ENCODE measurements at places on chromosomes 11 and 22.

DNA sequence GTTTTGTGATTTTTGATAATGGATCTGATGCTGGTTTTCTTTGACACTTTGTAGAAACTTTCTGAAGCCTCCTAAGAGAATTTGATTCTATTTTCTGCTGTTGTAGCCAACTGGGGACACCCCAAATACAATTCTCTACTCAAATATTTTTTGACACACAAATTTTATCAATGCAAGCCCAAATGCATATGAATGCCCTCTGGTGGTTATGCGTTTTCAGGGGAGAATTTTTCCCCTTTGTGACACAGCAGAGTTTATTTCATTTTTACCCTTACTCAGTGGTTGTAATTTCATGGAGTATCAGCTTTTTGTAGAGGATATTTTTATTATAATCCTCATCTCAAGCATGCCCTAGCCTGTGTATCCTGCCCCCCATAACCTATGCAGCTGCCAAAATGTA lies 44.7 kb upstream of the MTMR2 start:
- no peak for DNase-seq

- DNase-seq = no peak
These were observed 37.2 kb upstream of the ACER3 start for GRCh38 chr11:76823481-76824028.

- DNase-seq = no peak
These were observed 12.9 kb downstream of the CD59 start for GRCh38 chr11:33723238-33723881.

DNA sequence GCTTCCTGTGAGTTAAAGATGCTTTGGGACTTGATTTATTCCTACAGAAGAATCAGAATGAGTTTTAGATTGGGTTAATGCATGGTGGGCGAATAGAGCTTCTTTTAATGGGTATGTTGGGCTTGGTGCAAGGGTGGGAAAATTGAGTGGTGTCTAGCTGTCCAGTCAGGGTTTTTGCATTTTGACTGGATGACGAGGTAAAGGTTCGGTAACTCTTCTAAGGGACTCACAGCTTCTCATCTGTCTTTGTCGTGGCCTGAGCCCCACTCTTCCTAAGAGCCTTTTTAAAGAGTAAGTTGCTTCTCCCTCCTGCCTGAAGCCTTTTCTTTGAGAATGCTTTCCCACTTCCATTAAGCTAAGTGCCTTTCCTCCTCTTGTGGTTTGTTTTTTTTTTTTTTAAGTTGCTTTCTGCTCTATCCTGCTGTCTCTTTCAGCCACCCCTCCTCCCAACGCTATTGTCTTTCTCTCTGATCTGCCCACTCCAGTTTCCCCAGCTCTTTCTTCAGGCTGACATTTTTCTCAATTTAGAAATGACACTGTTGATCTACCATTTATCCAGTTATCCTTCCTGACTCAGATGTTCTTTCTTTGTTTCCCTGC lies 1.1 kb downstream of the DPF2 start:
- no peak for DNase-seq

DNA sequence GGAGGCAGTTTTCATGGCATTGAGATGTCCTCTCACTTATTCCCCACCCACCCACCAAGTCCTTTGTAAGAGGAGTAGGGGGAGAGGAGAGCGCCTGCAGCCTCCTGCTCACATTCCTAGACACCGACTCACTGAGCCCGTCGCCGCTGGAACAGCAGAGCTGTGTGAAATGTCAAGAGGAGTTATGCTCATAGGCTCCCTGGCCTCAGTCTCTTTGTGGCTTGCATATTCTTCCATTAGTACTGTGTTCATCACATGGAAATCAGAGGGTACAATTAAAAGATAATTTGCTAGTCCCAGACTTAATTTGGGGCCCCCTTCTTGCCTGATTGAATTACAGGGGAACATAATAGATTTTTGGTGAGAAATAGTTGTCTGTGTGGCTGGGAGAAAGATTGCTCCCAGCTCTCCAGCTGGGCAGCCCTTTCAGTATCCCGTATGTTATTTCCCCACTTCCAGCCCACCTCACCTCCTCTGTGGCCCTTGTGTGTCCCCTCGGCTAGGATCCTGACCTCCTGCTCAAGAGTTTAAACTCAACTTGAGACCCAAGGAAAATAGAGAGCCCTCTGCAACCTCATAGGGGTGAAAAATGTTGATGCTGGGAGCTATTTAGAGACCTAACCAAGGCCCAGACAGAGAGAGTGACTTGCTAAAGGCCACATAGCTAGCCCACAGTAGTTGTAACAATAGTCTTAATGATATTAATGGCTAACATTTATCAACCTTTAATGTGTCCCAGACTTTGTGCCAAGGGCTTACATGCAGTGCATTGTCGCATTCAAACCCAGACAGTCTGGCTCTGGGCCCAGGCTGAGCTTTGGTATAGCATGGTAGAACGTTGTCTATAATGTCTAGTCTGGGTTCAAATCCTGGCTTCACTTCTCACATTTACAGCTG lies 32.2 kb downstream of the LIMK2 start:
- no peak for DNase-seq
